ENCODE measurements at places on chromosomes 3 and 15. TPM values are rescaled to one million over a fixed set of nuclear protein-coding genes. Genes with fewer than 3 reads are reported as not detected.
A peak's percentile ranks its signal among the peaks of the same experiment; 100 is the strongest.

Gene SEMA3F
- total RNA-seq: 36.1 TPM

Gene CD200
- total RNA-seq: not detected

Gene ACTRT3
- total RNA-seq: 0.81 TPM

Gene TNFSF10
- total RNA-seq: 3.4 TPM

Gene KBTBD13
- not detected for total RNA-seq

Gene SCG5
- total RNA-seq: 46.8 TPM

Gene FHIT
- 4.8 TPM for total RNA-seq

Gene POTEB
- total RNA-seq: not detected

Gene TIGIT
- total RNA-seq: not detected

Gene FILIP1L
- not detected for total RNA-seq

Gene TRIM42
- not detected for total RNA-seq

Gene WDR93
- total RNA-seq: 1.5 TPM

Gene CD276
- 198 TPM for total RNA-seq

Gene P2RY1
- total RNA-seq: not detected

Gene ZNF80
- total RNA-seq: not detected

Gene BCHE
- total RNA-seq: 78.5 TPM

DNA sequence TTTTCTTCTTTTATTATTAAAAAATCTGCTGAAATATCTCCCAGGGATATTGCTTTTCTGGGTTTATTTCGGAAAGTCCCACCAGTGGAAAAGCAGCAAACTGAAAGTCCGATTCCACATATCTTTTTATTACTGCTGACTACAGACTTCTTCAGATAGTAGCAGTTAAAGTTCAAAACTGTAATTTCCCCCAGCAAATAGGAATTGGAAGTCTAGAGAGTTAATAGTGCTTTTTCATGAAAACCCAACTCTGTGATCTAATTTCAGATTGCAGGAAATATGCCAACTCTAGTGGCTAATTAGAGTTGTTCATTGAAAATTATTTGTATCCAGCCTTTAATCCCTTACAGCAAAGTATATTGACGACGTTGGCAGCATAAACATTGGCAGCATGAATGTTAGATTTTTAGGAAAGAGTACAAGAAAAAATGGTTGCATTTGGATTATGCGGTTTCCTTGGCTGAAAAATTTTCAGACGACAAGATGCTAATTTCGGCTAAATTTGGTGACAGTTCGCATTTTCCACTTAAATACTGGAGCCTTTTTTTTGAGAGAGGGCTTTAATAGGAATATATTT lies 472.9 kb upstream of the CBLB start:
- no peak for DNase-seq

GRCh38 chr15:31273258-31273941 lies 53.2 kb upstream of the KLF13 start:
- DNase-seq: no peak

DNA sequence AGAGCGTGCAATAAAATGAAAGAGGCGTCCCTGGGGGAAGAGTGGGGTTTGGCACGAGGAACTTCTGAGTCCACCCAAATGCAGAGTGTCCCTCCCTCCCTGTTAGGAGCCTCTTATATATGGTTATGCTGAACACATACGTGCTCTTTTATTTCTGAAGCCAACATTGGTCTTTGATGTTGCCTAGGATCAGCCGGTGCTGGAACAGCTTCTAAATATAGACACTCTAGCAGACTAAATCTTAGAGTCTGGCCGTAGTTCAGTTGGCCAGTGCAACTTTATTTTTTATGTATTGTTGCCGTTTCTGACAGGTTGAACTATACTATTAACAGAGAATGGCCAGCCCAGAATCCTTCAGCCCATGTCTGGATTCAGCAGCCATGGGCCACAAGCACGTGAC lies 128.7 kb downstream of the GHSR start:
- DNase-seq: no peak

DNA sequence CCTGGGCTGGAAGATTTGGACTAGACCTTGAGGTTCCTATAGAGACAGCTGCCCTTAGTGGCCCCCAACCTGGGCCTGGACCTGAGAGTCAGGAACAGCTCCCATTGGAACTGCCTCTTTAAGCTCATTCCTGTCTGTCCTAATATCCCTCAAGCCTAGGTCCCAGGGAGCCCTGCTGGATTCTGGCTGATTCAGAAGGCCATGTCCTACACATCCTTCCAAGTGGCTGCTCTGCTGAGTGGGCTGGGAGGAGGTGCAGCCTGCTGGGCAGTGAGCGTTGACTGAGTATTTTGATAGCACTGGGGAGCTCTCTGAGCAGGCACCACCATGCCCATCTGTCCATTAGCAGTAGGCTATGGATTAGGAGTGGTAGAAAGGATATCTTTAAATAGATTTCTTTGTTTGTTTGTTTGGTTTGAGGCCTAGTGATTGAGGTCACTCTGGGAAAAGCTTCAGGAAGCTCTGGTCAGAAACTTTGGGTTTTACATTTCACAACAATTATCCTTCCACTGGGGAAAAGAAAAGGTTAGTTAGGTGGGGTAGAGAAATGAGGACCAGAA lies 54.6 kb upstream of the ATOSA start:
- no peak for DNase-seq

- no peak for DNase-seq
Measured at GRCh38 chr3:8327739-8328138, 173.9 kb upstream of the LMCD1 start.

GRCh38 chr15:65318870-65319356 lies 14.4 kb downstream of the RNU5B-1 start:
- DNase-seq: peak; percentile 59

- no peak for DNase-seq
Measured at GRCh38 chr3:39114456-39114855, 7.0 kb downstream of the TTC21A start.

DNA sequence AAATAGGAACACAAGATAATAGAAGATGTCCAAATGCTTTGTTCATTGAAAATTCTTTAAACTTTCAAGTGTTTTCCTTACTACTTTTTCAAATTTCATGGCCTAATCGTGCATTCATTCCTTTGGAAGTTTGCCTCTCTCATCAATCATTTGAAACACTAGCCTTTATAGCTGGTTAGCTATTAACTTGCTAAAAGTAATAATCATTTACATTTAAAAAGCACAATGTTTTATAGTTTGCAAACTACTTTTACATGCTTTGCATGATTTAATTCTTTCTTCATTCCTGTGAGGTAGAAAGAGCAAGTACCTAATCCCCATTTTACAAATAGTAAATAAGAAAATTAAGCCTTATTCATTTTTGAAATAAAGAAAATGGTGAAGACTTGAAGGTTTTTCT lies 137.4 kb upstream of the SLC7A14 start:
- peak; percentile 24 for DNase-seq

DNA sequence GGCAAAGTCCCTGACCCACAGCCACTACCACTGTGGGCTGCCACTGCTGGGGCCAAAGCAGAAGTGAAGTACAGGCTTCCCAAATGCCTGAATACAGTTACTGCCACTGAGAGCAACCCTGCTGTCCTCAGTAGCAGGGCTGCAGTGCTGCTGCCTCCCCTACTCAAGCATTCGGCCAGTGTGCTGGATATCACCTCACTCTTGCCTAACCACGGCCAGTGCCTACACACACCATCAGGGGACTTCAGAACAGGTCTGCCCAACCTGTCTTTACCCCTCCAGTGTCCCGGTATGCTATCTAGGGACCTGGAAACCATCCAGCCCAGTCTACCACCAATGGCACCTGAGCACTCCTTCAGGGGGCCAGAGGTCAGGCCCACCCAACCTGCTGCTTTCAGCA lies 261.5 kb upstream of the COL8A1 start:
- no peak for DNase-seq

- DNase-seq: no peak
Measured at GRCh38 chr3:152222327-152222726, 46.4 kb upstream of the MBNL1 start.

GRCh38 chr3:182027366-182027765 lies 315.6 kb downstream of the SOX2 start:
- DNase-seq: peak; percentile 30

GRCh38 chr15:38430106-38430760 lies 23.7 kb upstream of the FAM98B start:
- no peak for DNase-seq

- no peak for DNase-seq
Measured at GRCh38 chr3:154571553-154572226, 141.7 kb upstream of the GPR149 start.

DNA sequence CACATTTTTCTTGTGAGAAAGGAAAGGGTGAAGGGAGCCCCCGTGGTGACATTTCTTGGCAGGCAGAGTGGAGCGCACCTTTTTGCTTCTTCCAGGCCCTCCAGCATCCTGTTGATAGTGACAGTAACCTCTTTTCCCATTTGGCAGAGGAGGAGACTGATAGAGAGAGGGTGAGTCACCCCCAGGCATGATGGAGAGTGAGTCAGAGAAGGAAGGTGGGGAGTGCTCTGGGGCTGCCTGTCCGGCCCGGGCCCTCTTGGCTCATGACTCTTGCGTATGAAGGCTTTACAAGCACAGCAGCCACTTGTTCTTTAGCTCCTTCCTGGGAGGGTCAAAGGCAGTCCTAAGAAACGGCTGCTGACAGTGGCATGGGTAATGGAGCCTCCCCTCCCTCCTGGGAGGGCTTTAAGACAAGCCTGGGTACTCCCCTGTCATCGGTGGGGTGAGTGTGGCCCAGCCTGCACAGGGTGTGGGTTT lies 16.0 kb downstream of the ANKRD63 start:
- peak; percentile 92 for DNase-seq

- DNase-seq: no peak
Measured at GRCh38 chr3:124775877-124776276, 45.6 kb downstream of the UMPS start.

DNA sequence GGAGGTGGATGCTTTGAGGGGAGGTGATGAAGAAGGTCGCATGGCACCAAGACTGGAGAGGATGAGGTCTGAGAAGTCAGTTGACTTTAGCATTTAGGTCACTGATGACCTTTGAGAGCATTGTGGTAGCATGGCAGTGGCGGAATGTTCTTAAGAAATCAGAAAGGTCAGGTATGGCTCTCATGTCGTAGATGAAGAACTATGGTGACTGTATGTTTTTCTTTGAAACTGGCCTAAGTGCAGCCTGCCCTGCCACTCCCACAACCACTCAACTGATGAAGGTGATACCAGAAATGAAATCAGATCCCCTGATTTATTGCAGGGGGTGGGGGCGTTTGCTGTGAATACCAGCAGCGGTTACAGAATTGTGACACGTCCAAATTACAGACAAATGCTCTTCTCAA lies 102.6 kb downstream of the ITPR1 start:
- no peak for DNase-seq

- no peak for DNase-seq
Measured at GRCh38 chr15:92625251-92625980, 30.2 kb downstream of the FAM174B start.

- DNase-seq: no peak
Measured at GRCh38 chr3:24460974-24461373, 33.7 kb downstream of the THRB start.

DNA sequence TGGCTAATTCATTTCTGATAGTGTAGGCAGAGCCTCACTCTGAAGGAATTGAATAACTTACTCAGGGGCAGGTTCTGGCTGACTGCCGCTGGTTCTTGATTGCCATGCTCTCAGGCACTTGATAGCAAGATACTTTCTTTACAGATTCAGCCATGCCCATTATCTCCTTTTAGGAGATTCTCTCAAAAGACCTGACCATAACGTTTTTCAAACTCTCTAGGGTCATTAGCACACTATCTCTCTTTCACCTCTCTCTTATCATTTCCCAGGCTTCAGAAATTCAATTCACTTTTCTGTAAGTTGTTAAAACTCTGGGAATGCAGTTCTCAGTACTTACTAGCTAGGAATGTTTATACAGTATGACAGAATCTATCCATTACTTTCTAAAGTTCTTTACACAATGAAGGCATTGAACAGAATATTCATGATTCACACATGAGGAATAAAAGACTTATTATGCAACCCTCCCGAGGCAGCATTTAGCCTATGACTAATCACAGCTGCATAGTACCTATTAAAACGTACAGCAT lies 850.3 kb upstream of the CADM2 start:
- peak; percentile 73 for DNase-seq

DNA sequence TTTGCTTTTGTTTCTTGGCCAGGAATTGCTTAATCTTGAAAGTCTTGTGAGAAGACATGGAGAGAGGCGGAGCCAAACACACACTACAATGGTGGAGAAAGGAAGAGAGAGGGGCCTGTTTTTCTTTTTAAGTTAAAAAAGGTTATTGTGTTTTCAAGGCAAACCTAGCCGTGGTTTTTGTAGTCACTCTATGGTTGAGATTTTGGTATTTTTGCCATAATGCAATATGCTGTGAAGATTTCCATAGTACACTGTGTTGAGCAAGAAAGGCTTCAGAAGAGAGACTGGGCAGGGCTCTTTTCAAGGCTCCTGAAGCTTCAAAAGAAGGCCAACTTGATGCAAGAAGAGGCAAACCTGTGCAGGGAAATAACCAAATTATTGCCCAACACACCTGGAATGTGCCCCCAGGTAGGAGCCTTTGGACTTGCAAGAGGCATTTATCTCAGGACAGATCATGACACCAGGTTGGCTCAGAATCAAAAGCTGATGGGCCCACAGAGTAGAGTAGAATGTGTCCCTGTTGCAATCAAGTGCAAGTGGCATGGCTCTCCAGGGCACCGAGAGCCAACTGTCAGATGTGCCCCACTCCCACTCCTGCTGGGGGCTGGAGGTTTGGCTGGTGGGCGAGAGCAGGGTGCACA lies 22.1 kb downstream of the AMOTL2 start:
- DNase-seq: no peak

DNA sequence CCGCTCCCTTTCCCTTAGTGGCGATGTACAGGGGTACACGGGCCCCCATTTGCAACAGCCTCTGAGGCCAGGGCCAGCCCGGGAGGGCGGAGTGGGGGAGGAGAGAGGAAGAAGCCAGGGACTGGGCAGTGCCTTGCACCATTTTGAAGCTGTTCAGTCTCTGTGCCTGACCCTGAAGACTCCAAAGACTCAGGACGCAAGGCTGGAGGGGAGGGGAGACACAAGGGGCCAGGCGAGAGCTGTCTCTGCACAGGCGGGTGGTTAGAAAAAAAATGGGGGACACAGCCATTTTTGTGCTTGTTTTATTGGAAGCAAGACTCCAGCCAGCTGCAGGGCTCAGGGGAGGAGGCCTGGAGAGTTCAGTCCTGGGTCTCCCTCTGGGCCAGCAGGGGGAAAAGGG lies 1.6 kb downstream of the RPP25 start:
- no peak for DNase-seq

GRCh38 chr3:141100531-141101320 lies 49.6 kb downstream of the SPSB4 start:
- no peak for DNase-seq

DNA sequence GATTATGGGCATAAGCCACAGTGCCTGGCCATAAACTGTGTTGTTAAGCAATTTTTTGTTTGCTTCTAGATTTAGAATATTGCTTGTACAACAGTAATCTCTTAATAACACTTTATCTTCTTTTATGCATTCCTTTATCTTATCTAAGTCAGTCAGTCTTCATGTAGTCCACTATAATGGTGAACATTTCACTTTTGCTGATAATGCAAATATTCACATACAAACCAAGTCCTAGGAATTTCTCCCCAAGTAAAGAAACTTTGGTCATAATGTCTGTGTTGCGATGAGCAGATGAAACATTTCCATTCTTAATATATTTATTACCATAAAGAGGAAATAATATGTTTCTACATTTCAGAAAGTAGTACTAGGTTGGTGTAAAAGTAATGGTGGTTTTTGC lies 765.8 kb upstream of the ARRDC4 start:
- DNase-seq: no peak
